DMS79 (cell line): ENCODE measurements at places on chromosomes 7 and 10.

DNA sequence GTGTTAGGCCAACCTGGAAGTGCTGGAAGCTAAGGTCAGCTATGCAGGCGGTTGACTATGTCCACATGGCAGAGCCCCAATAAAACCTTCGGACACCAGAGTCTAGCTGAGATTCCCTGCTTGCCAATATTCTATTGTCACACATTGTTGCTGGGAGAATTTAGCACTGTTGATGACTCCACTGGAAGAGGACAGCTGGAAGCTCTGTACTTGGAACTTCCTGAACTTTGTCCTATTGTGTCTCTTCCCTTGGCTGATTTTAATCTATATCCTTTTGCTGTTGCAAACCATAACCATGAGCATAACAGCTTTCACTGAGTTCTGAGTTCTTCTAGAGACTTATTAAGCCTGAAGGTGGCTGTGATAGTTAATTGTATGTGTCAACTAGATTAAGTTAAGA lies 12.0 kb downstream of the XRCC2 start:
- no peak for DNase-seq

DNA sequence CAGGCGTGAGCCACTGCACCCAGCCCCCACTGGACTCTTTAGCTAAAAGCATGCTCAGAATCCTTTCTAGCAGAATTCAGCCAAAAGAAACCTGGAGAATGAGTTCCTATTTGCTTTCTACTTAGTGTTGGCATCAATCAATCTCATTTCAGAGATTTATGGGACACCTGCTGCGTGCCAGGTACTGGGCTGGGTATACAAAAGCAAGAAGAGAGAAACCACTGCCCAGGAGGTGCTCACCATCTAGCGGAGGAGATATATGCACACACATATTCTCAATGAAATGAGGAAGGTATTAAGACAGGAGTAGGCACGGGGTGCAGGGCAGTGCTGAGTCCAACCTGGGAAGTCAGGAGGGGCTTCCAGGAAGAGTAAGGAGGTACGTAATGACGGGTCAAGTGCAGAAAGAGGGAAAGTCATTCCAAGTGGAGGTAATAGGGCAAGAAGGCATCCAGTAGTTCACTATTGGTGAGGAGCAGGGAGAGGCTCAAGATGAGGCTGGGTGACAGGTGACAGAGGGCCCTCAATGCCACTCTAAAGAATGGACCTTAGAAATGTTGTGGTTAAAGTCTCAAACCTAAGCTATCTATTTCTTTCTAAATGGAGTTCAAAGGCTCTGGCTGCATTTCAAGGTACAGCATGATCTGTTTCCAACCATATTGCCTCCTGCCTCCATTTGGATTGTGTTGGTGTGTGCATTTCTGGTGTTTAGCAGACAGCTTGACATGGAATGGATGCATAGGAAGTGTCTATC lies 22.1 kb downstream of the ABLIM1 start:
- no peak for DNase-seq

DNA sequence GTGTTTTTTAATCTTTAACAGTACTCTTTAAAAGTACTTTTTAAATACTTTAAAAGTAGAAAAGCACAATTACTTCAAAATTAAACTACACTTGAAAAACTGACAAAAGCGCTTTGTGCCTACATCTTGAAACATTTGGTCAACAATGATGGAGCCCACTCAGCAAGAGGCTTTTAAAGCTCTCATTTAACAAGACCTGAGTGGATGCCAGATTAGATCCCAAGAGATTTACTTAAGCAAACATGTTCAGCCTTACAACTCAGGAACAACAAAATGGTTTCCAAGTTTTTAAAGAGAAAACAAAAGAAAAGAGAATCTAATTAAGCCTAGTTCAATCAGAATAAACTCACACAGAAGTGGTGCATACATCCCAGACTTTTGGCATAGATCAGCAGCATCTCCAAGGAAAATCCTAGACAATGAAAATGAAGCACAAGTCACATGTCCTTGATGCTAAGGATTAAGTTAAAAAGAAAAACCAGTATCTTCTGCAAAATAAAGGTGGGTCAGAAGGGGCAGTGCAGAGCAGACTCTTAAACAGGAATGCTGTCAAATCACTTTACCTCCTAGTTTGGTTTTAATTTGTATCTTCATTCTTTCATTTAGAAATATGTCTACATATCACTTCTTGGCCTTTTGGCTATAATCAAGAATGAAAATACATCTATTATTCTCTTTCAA lies 26.2 kb downstream of the HIBADH start:
- peak; percentile 95 for DNase-seq

GRCh38 chr7:115637128-115637527 lies 393.4 kb downstream of the TFEC start:
- no peak for DNase-seq

DNA sequence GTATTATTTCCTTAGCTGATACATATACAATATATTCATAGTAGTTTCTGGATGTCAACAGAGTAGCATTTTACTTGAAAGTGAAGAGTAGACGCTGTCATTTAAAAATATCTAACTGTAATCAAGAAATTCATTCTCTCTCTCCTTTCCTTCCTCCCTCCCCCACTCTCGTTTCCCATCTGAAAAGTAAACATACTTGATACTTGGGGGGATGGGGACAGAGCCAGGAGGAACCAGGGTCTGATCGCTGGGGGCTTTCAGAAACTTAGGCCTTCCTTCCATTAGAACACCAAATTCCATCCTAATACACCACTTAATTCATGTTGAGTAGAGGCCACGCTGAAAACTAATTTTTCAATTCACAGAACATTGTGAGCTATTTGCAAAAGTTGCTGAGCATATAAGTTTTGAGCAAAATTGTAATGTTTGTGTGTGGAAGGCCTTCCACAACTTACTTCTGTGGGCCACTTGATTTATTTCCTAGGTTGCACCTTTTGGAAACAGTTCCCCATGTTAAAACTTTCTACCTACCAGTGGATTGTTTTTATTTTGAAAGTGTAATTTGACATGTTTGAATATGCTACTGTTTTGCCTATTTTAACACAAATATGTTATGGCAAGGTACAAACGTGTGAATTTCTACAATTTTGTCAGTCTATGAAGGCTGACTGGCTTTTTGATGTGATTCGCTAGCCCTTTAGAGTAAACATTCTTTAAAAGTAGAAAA lies 35.2 kb downstream of the CNPY1 start:
- no peak for DNase-seq

DNA sequence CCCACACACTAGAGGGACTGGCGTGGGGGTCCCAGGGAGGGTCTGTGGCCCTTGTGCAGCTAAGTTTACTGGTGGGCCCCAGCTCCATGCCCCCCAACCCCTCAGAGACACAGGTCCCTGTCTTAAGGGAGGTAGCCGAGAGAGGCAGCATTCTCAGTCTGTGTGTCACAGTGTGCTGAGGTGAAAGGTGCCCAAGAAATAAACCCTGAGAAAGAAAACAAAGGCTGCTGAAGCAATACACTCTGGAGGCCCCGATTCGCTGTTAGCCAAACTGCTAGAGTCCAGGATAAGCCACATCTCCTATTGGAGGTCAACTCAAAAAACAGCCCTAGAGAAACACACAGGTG lies 28.6 kb upstream of the NDST2 start:
- no peak for DNase-seq

GRCh38 chr7:20280475-20281351 lies 50.0 kb upstream of the ITGB8 start:
- DNase-seq = no peak

- DNase-seq = no peak
Measured at GRCh38 chr10:126902157-126902556, 3.1 kb upstream of the DOCK1 start.

DNA sequence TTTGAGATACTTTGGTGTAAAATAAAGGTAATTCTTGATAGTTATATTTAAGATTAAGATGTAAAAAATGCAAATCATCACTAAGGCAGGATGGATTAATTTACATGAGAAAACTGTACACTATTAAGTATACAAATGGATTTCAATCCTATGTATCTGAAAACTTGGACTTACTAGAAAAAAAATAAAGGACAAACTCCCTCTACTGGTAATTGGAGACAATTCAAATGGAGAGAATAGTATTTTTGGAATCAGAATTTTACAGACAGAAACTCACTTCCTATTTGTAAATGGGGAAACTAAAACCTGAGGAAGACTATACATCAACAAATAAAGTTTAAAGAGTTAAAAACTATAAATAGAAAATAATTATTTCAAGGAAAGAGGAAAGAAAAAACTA lies 62.6 kb downstream of the CUL2 start:
- no peak for DNase-seq

GRCh38 chr10:1395481-1396296 lies 339.5 kb downstream of the WDR37 start:
- no peak for DNase-seq

DNA sequence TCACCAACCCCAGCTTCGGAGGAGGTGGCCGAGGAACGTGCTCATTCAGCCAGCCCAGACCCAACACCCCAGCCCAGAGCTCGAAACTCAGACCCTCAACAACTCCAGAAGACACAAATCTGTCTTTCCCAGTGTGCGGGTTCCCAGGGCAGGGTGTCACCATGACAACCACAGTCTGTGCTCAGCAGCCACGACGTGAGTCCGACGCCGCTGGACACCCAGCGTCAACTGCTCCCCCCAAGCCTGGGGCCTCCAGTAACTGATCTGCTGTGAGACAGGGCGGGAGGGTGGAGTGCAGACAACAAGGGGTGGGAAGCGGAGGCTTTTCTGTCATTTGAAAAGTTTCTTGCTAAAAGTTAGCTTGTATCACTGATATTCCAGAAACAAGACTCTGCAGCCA lies 167.2 kb downstream of the MAD1L1 start:
- DNase-seq = no peak

- DNase-seq = no peak
Measured at GRCh38 chr10:66538908-66539307, 386.9 kb upstream of the LRRTM3 start.

- no peak for DNase-seq
Measured at GRCh38 chr10:59047180-59047579, 129.3 kb upstream of the PHYHIPL start.

DNA sequence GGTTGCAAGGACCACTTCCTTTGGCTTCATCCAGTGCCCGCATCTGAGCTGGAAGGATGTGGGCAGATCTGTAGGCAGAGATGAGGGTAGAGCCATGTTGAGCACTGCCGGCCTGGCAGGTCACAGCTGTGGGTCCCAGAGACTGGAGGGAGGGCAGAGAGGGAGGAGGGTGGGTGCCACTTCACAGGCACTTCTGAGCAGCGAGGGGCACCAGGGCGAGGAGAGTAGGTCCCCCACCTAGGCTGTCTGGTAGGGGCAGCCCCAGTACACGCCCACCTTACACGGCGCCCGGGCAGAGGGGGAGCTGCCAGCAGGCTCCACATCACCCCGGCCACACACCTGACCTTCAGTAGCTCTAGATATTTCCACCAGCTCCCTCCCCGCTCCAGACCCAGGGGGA lies 473.0 kb upstream of the FOXK1 start:
- no peak for DNase-seq

GRCh38 chr10:49504528-49504927 lies 34.4 kb downstream of the ERCC6 start:
- DNase-seq = no peak

GRCh38 chr10:37436357-37436756 lies 311.0 kb downstream of the ANKRD30A start:
- DNase-seq = no peak

GRCh38 chr7:139080905-139081304 lies 28.6 kb downstream of the ZC3HAV1 start:
- DNase-seq = no peak

DNA sequence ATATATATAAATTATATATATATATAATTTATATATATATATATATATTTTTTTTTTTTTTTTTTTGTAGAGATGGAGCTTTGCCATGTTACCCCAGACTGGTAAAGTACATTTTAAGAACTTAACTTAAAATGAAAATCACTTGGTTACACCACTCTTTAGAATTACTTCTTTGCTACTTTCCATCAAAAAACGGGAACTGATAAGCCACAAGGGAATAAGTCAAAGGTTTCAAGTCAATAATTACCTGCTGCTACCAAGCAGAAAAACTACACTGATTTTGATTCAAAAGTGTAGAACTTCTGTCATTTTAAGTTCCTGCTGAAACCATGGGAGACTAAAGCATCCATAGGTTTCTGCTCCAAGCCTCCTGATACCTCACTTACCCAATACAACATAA lies 12.2 kb downstream of the PPA1 start:
- no peak for DNase-seq

GRCh38 chr7:89049043-89049442 lies 253.5 kb upstream of the TEX47 start:
- no peak for DNase-seq

DNA sequence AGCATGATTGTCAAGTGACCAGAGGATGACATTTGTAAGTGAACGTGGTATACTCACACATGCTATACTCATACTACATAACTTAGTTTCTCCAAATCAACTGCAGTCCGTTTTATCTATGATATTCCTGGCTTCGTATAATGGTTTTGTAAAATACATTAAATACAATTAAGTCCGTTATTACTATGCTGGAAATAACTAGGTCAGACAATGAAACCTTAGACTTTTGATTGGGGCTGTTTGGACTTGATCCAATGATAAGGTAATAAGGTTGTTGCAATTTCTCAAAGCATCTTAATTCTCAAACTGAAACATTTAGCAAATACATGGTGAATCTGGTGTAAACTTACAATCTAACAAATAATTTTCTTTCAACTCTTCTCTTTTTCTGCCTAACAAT lies 117.0 kb downstream of the TWIST1 start:
- DNase-seq = no peak

GRCh38 chr7:150369748-150370501 lies 1.3 kb downstream of the REPIN1 start:
- no peak for DNase-seq

GRCh38 chr10:6473430-6473829 lies 106.6 kb downstream of the PRKCQ start:
- no peak for DNase-seq

DNA sequence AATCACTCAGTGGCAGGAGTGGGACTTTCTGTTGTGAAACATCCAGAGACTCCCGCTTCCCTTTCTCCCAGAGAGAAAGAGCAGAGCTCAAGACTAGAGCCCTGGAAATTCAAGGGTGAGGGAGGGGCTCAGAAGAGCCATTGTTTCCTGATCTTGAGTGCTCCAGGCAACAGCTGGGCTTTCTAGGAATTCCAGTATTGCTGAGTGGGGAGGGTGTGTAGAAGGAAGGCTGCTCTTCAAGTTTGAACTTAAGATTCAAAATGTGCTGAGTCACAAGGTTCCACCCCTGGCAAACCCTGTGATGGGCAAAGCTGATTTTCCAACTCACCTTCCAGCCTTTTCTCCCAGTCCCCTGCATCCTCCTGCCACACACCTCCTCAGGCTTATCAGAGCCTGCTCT lies 42.3 kb upstream of the MSRB2 start:
- peak; percentile 69 for DNase-seq

GRCh38 chr10:93293999-93294398 lies 188.1 kb downstream of the MYOF start:
- DNase-seq = no peak
